HFFc6 (cell line): ENCODE measurements at places on chromosomes 7 and 10.

- no peak for DNase-seq
Measured at GRCh38 chr10:58555170-58555929, 42.7 kb downstream of the BICC1 start.

DNA sequence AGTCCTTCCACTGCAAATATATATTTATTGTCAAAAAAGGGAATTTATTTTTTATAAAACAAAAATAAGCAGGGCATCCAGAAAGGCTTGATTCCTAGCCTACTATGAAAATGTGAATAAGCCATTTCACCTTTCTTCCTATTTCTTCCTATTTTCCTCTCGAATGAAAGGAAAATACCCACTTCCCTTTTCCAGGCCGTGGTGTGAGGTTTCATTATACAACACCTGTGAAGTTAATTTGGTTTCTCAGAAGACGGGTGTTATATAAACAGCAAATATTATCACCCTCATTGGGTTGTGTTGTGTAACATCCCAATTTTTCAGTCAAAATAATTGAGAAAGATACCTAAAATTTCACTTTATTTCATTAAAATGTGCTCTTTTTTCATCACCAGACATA is 214.3 kb downstream of the DGKB start:
- no peak for DNase-seq

DNA sequence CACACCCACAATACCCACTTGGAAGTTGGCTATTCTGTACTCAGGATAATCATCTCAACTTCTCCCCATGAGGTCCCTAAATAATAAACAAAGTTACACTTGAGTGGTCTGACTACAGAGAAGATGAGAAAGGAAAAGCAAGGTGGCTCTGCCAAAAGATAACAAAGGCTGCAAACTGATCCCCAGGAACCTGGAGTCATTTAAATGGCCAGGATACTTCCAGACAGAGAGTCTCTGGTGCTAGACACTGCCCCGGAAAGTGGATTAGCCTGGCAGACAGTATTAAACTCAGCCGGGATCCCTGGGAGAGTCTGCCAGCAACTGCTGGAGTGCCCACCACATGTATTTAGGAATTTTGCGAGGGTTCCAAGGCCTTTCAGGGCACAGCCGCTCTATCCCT is 93.7 kb downstream of the DGKI start:
- DNase-seq = no peak

GRCh38 chr10:31581741-31582323 is 262.8 kb downstream of the ZEB1 start:
- DNase-seq = no peak

GRCh38 chr7:109836016-109836415 is 1254.9 kb upstream of the LRRN3 start:
- no peak for DNase-seq

- no peak for DNase-seq
Measured at GRCh38 chr10:2425320-2425719, 642.0 kb upstream of the PFKP start.
